ENCODE measurements at places on chromosomes 4 and X.

GRCh38 chr4:80370635-80371034 lies 35.1 kb downstream of the CFAP299 start:
- no peak for DNase-seq

DNA sequence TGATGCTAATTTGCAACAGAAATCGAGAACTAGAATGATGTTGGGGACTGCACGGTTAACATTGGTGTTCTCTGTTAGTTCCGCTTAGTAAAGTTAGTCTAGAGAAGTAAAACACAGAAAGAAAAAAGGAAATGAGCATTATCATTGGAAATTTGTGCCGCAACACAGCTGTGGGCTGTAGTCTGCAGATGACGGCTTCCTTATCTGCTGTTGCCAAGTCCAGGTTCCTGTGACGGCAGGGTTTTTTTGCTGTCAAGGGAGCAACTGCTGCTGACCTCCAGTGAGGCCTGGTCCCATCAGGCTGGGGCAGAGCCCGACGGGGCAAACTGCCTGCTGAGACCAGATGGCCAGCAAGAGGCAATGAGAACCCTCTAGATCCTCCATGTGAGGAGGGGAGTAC lies 38.9 kb upstream of the PHEX start:
- no peak for DNase-seq

GRCh38 chrX:76454456-76454927 lies 27.0 kb downstream of the MAGEE1 start:
- DNase-seq: no peak

- no peak for DNase-seq
Measured at GRCh38 chr4:2593003-2593402, 56.6 kb downstream of the FAM193A start.

DNA sequence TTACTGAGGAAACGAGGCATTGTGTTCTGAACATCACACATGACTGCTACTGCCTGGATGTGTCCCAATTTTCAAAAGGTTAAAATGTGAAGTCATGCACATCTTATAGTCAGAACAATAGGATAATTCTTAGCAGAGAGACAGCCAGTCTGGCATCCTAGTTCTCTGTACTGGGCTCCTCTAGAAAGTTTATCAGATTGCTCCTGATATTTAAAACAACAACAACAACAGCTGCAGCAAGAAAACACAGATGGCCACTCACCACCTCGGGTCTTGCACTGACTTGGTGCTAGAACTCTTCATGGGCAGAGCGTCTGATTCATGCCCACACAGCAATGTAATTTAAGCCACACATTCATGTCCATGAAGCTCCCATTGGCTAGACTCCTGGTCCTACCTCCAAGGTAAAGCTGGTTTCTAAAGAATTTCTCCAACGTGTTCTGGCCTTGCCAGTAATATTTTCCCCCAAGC lies 33.3 kb upstream of the SLC2A9 start:
- no peak for DNase-seq

- no peak for DNase-seq
Measured at GRCh38 chr4:186722796-186723291, 812 bp downstream of the FAT1 start.

- DNase-seq: no peak
Measured at GRCh38 chr4:38004062-38004461, 43.9 kb downstream of the PTTG2 start.

GRCh38 chr4:102772738-102773340 lies 12.1 kb upstream of the MANBA start:
- DNase-seq: no peak

DNA sequence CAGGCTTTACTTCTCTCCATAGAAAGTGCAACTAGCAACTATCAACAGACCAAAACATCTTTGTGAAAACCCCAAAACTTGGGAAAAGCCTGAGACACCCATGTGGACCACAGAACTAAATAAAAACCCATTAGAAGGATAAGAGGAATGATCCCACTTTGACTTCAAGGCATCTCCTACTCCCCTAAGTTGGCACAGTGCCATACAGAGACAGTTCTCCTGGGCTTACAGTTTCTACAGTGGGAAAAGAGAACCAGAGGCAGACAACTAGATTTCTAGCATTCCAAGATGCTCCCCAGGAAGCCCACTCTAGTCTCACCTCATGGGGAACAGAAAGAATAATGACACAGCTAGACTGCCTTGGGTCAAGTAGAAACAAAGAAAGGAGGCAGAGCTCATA lies 20.4 kb downstream of the TMLHE start:
- DNase-seq: no peak

GRCh38 chr4:15740764-15741404 lies 37.2 kb upstream of the CD38 start:
- no peak for DNase-seq

DNA sequence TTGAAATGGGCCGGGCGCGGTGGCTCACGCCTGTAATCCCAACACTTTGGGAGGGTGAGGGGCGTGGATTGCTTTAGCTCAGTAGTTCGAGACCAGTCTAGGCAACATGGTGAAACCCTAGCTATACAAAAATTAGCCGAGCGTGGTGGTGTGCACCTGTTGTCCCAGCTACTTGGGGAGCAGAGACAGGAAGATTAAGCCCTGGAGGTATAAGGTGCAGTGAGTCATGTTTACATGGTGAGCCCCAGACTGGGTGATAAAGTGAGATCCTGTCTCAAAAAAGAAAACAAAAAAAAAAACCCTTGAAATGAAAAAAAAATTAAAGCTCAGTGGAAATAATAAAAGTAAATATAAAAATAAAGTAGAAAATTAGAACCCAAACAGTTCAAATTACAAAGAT lies 6.9 kb upstream of the XAGE2 start:
- no peak for DNase-seq

DNA sequence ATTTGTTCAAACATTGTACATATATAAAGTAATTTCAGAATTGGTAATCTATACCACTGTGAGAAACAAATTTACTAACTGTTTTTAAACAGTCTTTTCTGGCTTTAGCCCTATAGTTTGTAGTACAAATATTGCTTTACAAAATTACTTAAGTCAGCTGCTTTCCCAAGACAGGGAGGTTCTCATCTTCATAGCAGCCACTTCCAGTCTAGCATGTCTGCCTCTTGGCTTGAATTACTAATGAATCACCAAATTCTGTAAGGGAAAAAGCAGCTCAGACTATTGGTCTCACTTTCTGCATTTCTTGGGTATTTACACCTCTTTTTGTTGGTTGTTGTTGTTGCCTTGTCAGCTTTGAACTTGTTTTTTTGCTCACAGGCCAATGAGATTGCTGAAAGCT lies 187.2 kb downstream of the NPFFR2 start:
- no peak for DNase-seq

DNA sequence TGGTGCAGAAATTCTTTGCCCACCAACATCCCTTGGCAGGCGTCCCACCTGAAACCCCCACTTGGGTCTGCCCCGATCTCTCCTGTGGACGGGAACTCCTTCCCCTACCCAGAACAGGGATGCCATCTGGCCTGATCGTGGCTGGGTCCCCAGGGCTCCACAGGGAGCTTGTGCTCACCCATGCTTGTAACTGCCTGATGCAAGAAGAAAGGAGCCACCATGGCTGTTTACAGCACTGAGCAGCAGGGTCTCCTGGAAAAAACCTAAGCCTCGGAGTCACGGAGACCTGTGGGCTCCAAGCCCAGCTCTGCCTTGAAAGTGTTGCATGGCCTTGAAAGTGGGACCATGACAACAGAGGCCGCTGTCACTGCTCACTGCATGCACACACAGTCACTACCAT lies 101.5 kb upstream of the AFAP1 start:
- no peak for DNase-seq

DNA sequence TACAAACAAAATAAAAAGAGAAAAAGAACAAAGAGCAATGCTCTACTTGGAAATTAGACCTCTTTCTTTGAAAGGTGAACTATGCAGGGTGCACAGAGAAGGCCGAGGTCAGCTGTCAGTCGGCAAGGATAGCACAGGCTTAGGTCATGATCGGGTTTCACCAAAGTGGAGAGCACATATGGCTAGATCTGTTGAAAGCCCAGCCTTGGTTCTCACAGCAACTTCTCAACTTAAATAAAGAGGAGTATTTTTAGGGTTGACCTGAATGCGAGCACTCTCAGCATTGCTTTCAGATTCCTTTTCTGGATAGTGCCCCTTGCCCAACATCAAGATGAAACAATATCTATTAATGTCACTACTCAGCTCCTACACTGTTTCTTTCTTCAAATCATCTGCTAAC lies 122.9 kb upstream of the GPC4 start:
- no peak for DNase-seq

- DNase-seq: no peak
Measured at GRCh38 chr4:911871-912490, 20.1 kb downstream of the GAK start.

GRCh38 chrX:122248681-122249080 lies 935.4 kb upstream of the GRIA3 start:
- DNase-seq: no peak

DNA sequence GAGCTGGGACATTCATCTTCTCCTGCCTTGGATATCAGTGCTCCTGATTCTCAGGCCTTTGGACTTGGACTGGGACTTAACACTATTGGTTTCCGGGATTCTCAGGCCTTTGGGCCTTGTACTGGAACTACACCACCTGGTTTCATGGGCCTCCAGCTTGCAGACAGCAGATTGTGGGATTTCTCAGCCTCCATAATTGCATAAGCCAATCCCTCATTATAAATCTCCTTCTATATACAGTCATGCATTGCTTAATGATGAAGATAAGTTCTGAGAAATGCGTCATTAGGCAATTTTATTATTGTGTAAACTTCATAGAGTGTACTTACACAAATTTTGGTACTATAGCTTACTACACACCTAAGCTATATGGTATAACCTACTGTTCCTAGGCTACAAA lies 8.9 kb upstream of the CCNG2 start:
- no peak for DNase-seq

DNA sequence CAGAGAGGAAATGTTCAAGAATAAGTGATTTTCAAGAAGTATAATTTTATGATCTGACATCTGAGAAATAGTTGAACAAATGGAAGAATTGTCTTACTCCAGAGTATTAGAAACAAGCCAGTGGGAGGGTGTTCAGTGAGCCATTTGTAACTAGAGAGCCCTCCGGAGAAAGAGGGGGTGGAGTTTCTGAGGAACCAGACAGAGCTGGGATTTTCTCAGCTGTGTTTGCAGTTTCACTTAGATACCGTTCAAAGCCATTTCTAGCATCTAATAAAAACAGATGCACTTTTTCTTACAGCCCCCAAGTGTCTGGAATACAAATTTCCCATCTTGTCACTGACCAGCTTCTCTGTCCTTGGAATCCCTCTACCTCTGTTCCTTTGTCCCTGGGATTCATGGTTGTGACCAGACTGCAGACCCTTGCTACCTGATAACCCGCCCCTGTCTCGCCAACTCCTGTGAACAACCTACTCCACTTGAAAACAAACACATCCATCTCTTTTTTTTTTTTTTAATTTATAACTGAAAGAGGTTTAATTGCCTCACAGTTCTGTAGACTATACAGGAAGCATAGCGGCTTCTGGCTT lies 132.8 kb upstream of the KLF3 start:
- DNase-seq: no peak

DNA sequence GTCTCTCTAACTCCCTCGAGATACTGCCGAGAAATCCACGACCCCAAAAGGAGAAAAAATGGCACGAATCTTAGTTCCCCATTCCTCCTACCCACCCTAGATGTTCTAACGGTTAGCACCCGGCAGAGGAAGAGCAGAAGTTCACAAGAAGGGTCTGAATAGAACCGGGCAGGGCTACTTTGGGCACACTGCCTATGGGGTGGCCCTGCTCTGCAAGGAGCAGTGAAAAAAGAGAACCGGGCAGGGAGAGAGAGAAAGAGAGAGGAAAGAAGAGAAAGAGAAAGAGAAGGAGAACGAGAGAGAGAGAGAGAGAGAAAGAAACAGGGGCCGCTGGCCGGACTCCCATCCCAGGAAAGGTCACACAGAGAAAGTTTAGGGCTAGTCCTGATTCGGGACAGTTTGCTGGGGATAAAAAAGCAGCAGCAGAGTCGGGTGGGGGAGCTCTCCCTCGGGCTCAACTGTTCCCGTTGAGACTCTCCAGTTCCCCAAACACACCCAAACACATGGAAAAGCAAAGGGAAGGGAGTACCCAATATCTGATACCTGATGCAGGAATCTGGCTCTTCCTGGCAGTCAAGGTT lies 468 bp downstream of the GLA start:
- no peak for DNase-seq

GRCh38 chrX:135389243-135389642 lies 32.5 kb upstream of the SMIM10L2A start:
- DNase-seq: no peak

DNA sequence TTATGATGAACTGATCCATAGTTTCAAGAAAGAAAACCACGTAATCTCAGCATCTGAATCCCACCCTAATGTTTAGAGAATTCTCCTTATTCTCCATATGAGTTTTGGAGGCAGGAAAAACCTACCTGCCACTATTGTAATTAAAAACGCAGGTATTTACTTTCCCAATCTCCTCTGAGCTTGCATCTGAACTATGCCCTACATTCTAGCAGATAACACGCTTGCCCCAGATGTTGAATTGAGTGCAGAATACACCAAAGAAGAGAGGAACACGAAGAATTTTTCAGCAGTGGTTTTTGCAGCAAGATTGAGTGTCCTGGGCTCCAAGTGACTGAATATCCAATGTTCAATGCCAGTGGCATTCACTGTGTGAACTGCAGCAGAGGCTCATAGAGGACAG lies 182.4 kb downstream of the COX18 start:
- no peak for DNase-seq

DNA sequence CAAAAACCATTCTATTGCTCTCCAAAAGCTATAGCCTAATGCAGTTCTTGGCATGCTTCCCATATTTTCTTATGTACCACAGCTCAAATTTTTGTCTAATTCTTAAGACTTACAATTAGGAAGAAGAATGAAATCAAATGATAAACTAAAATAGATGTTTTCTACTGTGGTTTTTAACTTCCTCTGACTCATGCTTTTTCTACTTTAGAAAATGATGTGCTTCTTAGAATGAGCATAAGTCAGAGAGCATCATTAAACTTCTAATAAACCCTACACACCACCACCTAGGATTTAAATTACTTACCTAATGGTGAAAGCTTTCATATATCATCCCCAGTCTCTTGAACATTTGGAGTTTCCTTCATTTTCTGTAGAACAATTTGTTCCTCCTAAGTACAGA lies 217.0 kb upstream of the NDST3 start:
- DNase-seq: no peak

DNA sequence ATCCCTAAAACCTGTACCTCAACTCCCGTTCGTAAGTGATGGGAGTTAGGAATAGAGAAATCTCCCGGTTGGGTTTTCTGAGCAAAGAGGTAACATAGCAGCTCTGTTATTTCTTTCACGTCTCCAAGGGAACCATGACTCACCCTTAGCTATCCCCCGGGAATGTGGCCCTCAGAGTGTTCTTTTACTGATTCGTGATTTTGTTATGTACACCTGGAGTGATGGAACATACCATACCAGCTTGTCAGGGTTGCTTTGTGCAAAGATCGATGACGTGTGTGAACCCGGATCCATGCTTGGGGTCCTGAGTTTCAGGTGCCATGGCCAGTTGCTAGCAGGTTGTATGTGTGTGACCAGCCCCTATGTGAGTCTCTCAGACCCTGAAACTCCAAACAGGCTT lies 52.6 kb downstream of the HPRT1 start:
- no peak for DNase-seq

Measured in left forelimb (tissue), 1 donor.